ENCODE measurements at places on chromosomes 3 and 15.
A peak's percentile ranks its signal among the peaks of the same experiment; 100 is the strongest.

DNA sequence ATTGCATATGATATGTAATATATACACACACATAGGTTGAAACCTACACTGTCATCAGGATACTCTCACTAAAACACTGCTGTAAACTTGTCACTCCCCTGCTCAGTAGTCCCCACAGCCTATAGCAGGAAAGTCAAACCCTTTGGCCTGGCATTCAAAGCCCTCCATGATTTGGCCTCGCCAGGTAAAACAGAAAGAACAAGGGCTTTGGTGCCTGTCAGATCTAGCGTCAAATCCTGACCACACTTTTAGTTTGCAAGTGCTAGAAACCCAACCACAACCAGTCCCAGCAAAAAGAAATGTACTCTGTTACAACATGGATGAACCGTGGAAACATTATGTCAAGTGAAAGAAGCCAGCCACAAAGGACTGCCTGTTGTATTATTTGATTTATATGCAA lies 11.4 kb downstream of the CRABP1 start:
- no peak for DNase-seq

GRCh38 chr15:42604894-42605744 lies 29.7 kb downstream of the STARD9 start:
- DNase-seq = no peak

- DNase-seq = no peak
Observed at GRCh38 chr3:31620656-31621055, 87.9 kb downstream of the STT3B start.

DNA sequence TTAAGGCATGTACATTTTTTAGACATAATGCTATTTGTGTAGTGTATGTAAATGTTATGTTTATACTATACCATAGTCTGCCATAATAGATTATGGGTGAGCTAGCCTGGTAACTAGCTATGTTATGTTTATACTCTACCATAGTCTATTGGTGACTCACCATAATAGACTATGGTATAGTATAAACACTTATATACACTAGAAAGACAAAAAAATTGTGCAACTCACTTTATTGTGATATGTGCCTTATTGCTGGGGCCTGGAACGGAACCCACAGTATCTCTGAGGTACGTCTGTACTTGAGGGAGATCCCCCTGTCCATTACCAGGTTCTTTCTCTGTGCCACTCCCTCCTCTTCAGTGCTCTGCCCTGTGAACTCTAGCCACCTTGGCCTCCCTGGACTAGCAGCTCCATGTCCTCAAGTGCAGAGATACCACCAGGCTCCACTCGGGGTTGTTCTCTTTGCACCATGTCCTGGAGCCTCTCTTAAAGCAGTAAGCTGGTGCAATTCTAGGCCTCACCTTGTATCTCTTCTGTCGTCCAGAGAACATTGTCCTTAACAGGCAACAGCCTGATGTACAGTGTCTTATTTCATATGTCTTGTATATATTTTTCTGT lies 60.8 kb upstream of the PXYLP1 start:
- no peak for DNase-seq

- no peak for DNase-seq
Observed at GRCh38 chr3:31431321-31431720, 101.4 kb upstream of the STT3B start.

- no peak for DNase-seq
Observed at GRCh38 chr3:10453431-10454163, 51.8 kb downstream of the ATP2B2 start.

DNA sequence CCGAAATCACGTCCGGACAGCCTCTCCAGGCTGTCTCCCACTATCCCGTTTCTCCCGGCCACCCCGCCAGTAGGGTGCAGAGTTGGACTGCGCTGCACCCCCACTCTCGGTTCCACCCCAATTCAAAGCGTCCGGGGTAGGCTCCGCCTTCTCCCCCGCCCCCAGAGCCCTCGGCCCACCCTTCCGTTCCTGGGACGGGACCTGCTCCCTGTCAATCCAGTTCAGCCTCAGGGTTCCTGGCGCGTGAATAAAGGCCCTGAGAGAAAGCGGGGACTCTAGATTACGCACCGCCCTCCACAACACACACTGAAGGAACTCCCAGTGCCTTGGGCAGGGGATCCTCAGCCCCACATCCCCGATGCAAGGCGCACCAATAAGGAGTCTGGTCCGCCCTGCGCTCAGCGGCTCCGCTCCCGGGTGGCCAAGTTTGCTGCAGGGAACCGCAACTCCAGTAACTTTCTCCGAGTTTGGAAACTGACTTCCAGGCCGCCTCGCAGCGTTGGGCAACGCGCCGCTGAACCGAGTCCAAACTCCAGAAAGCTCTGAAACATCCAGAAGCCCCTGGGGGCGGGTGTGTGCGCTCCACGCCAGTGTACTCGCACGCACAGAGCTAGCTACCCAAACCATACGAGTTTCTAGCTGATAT lies 1.9 kb downstream of the ADAMTS9 start:
- peak; percentile 22 for DNase-seq

- DNase-seq = no peak
Observed at GRCh38 chr3:77362936-77363335, 323.0 kb downstream of the ROBO2 start.

DNA sequence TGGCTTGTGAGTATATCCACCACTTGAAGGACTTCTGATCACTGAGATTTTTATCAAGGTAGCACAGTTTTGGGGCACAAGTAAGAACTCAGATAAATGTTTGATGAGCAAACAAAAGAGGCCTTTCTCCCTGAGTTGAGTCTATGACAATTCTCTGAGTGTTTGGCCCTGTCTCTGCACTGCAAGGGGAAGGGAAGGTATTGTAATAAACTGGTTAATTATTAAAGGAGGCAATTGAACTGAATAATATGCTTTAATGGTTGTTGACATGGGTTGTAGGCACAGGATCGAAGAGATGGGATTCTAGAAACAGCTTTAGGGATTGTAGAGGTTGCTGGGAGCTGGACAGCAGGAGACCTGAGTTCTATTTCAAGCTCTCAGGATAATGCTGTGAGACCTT lies 95.0 kb upstream of the MRPL3 start:
- DNase-seq = no peak

GRCh38 chr3:172501540-172501939 lies 21.7 kb downstream of the TNFSF10 start:
- DNase-seq = no peak

GRCh38 chr3:45914362-45915058 lies 28.2 kb downstream of the CCR9 start:
- no peak for DNase-seq

DNA sequence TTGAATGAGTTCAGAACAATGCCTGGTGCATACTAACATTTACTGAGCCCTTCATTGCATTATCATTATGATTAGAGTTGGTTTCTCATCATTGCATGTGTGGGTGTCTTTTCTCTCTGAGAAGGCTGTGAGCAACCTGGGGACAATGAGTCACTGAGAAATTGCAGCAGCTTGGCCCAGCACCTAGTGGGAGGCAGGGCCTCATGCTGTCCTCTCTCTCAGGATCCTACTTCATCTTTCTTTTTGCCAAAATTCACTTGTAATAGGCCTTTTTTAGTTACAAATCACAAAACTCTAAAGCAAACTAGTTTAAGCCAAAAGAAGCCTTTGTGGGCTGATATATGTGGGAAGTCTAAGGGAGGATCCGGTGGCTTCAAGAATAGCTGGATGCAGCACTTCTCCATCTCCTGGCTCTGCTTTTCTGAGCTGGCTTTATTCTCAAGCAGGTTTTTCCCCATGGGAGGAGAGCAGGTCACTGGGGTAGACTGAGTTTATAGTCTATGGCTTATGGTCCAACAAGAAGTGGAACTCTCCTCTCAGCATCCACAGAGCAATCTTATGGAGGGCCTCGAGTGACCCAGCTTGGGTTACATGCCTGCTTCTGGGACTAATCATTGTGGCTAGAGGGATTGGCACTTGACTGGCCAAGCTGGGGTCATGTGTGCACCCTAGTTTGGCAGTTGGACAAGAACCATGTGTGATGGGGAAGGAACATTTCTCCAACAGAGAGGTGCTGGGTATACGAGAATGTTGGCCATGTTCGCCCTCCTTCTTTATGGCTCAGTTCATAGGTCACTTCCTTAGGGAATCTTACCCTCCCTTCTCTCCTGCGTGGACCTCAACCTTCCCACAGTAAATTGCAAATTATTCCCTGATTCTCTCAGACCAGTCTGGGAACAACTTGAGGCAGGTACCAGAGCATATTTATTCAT lies 8.7 kb upstream of the CAMK1 start:
- DNase-seq = no peak

GRCh38 chr3:171260466-171260865 lies 199.7 kb downstream of the TNIK start:
- no peak for DNase-seq

DNA sequence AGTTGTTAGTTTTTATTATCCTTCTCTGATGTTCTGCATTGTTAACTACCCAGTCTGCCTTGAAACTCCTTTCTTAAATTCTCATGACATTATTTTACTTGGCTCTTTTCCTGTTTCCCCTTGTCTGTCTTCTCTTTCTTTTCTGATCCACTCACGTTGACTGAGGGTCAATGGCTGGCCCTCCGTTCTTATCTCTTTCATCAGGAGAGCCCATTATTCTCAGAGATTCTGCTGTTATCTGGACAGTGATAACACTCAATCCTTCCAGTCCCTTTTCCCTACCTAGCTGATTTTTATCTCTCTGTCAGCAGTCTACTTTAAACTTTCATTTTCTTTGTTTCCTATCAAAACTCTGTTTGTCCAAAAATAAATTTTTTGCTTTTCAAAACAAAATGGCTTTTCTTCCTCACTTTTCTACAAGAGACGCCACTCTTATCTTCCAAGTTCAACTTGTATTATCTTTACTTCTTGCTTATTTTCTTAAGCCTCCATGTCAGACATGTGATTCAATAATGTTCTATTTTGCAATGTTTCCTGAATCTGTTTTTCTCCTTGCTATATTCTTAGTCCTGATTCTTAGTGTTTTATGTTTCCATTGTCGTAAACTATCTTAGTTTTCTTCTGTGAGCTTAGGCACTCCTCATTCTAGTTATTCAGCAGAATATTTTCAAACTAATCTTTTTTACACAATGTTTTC lies 120.2 kb downstream of the NEDD4 start:
- DNase-seq = no peak

GRCh38 chr3:186226482-186226881 lies 117.6 kb upstream of the ETV5 start:
- no peak for DNase-seq

GRCh38 chr3:185330238-185330637 lies 32.7 kb upstream of the MAP3K13 start:
- no peak for DNase-seq

DNA sequence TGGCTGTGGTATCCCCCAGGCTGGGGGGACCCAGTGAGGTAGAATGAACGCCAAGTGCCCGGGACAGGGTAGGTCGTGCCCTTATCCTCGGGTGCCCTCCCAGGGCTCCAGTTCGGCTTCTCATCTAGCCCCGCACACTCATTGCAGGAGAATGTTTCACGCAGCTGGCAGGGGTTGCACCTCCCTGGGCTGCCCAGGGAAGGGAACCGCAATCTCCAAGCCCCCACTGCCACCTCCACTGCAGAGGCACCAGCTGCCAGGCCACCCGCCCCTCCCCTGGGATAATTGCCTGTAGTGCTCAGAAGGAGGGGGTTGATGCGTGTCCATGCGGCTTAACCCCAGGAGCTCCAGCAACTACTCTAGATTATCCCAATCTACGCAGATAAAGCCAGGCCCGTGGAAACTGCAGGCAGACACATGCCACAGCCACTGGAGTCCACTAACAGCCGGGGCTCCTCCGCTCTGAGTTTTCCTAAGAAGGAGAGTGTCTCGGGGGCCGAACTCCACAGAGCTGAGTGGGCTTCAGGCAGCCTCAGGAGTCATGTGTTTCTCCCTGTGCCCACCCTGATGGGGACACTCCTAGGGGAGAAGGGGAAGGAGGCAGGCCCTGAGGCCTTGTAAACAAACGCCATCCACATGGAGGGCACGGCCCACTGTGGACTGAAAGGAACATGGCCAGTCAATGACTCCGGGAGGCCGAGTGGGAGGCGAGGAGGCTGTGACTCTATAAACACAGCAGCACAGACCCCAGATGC lies 137.2 kb upstream of the IQSEC1 start:
- DNase-seq = no peak

DNA sequence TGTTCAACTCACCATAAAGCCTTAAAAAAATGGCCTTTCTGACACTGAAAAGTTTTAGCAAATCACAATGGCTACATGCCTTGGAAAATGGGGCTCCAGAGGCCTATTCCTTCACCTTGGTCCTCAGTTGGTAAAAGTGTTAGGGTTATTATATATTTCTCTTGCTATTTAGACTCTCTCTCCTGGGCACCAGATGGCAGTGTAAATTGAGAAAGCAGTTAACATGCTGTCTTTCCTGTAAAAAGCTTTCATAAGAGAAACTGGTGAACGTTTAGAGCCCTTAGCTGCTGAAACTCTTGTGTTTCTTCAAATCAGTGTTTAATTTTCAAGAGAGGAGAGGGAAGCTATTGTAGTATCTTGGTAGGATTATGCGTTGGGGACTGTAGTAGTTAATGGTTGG lies 89.9 kb downstream of the LRTM1 start:
- DNase-seq = no peak

DNA sequence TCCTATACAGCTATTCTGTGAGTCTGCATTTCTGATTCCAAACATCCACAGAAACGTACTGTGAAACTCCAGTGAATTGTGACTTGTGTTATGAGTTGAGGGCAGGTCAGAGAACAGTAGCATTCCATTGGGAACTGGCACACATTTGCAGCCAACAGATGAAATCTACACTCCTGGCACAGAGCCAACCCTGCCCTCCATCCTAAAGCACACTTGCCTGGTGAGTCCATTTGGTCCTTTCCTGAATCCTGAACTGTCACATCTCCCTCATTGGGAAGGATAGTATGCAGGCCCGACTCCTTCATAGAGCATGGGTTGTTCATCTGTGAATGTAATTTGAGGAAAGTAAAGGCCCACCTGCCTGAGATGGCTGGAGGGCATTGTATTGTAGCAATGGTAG lies 314.3 kb upstream of the RASGRP1 start:
- DNase-seq = no peak

- no peak for DNase-seq
Observed at GRCh38 chr3:109784285-109784684, 446.9 kb upstream of the DPPA4 start.

DNA sequence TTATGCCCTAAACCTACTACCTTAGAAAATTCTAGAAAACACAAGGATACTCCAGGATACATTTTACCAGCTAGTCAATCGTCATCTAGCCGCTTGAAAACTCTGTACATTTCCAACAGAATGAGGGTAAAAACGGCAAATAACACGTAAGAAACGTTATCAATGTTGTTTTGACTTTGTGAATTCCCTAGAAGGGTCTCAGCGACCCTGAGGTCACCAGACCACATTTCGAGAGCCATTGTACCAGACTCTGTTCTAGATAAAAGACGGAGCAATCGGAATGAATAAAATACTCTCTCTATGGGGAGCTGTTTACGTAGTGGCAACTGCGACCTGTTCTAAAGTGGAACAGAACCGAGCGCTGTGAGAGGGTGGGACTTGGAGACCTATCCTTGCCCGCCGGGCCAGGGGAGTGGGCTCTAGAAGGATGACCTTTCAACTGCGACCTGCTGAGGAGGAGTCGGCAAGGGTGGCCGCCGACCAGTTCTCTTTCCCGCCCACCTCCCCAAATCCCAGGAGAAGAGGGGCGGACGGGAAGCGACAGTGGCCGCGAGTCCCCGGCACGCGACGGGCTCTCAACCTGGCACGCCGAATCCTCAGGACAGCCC lies 778 bp upstream of the AP4E1 start:
- peak; percentile 46 for DNase-seq

GRCh38 chr3:127518456-127519081 lies 72.0 kb downstream of the TPRA1 start:
- no peak for DNase-seq
